ENCODE measurements at places on chromosomes 1 and 21.
A peak's percentile ranks its signal among the peaks of the same experiment; 100 is the strongest.

- DNase-seq, result no peak
These were observed 698.6 kb downstream of the LTN1 start for GRCh38 chr21:28294051-28294450.

DNA sequence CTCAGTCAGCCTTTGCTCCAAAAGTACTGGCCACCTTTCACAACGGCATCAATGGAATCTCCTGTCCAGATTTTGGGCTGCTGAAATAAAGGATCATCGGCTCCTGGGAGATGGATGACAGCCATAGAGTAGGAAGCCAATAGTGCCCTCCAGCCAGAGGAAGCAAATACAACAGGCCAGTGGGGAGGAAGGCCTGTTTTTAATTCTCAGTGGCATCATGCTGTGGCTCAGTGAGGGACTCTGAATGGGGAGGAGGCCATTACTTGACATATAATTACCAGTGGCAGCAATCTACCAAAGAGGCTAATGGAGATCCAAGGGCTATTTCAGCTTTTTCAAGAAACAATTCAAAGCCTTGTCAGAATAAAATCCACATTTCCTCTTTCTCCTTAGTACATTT, 26.7 kb downstream of the COLGALT2 start:
- DNase-seq, result no peak

DNA sequence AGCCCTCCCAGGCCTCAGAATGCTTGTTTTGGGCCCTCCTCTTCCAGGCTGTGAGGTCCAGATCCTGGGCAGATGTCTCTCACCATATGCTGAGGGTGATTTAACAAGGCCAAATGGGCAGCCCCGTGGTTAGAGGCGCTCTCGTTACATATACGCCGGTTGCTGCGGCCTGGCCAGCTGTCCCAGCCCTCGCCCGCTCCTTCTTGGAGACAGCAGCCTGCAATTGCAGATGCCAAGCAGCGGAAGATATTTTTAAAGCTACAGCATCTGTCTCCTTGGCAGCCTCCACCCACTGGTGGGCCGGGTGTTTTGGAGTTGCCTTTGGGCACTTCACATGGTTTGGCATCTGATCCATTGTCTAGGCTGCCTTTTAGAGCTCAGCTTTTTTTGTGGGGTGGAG, 178.8 kb upstream of the NFIA start:
- DNase-seq, result peak; percentile 18

GRCh38 chr1:21855257-21856096, 43.4 kb downstream of the LDLRAD2 start:
- DNase-seq, result no peak

GRCh38 chr1:33653226-33653625, 180.8 kb downstream of the ZSCAN20 start:
- no peak for DNase-seq

- peak; percentile 11 for DNase-seq
These were observed 397.1 kb upstream of the VAMP3 start for GRCh38 chr1:7373876-7374562.

Measured in astrocyte of the cerebellum (primary cell).